Lung microvascular endothelial cell (primary cell): ENCODE measurements at places on chromosomes 13 and 19. TPM values are rescaled to one million over a fixed set of nuclear protein-coding genes. Genes with fewer than 3 reads are reported as not detected.
A peak's percentile ranks its signal among the peaks of the same experiment; 100 is the strongest.

Gene ZNF878
- 0.22 and 0.40 TPM in 2 replicates for total RNA-seq

DNA sequence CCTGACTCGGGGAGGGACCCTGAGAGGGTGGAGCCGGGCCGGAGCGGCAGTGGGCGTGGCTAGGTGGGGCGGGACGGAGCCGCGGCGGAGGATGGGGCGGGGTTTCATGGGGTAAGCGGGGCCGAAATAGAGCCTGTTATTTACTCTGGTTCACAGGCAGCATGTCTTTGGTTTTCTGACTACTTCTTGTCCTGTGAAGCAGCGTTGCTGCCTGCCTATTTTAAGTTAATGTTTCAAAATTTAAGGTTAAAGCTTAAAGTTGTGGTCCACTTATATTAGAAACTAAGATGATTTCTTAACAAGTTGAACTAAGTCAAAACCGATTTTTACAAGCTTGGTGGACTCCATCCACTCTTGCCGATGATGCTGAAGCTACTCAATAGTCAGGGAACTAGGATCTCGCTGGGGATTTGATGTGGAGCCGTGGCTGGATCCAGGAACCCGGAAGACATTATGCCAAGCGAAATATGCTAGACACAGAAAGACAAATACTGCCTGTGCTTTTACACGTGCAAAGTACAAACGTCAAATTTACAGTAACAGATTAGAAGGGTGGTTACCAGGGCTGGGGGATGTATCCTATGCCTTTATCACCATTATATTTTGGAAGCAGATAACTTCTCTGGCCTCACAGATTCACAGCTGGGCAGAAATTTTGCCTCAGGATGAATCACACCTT lies 433 bp upstream of the ZNF616 start:
- DNase-seq: no peak

GRCh38 chr19:47682939-47683338 lies 30.3 kb upstream of the EHD2 start:
- peak; percentile 21 for DNase-seq

GRCh38 chr13:98910501-98910951 lies 67.3 kb downstream of the DOCK9 start:
- peak; percentile 97 for DNase-seq

Gene FLT3LG
- 0.79 and 0.87 TPM in 2 replicates for total RNA-seq

DNA sequence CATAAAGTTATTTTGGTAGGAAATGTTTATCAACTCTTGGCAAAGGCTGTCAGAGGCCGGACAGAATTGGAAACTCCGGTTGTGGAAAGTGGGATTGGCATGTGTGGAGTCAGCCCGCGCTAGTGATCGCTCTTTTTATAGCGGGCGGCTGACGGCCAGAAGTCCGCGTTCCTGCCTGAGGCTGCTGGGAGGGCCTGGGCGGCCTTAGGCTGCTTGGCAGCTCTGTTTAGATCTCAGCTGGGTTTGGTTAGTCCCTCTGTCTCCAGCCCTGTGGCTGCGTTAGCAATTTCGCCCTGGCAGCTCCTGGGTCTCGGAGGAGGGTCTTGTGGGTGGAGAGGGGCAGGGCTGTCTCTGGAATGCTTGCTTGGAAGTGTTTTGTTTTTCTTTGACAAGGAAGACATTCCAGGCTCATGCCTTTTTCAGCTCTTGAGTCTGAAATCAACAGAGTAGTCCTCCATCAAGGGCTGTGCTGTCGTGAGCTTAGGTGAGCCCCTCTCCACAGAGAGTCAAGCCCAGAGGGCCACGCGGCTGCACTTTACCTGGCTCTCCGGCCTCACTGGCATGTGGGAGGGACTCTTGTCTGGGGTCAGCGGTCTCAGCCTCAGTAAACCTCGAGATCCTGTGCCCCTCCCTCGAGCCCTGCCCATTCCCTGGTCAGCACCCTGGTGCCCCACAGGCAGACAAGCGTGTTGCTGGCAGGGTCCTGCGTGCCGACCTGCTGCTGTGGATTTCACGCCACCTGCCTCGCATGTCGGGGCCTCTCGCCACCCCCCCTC lies 22.5 kb downstream of the DOT1L start:
- DNase-seq: peak; percentile 95

Gene FOXA3
- under 0.01 TPM in 2 replicates for total RNA-seq

Gene KLF5
- 0.44 and 1.8 TPM in 2 replicates for total RNA-seq

DNA sequence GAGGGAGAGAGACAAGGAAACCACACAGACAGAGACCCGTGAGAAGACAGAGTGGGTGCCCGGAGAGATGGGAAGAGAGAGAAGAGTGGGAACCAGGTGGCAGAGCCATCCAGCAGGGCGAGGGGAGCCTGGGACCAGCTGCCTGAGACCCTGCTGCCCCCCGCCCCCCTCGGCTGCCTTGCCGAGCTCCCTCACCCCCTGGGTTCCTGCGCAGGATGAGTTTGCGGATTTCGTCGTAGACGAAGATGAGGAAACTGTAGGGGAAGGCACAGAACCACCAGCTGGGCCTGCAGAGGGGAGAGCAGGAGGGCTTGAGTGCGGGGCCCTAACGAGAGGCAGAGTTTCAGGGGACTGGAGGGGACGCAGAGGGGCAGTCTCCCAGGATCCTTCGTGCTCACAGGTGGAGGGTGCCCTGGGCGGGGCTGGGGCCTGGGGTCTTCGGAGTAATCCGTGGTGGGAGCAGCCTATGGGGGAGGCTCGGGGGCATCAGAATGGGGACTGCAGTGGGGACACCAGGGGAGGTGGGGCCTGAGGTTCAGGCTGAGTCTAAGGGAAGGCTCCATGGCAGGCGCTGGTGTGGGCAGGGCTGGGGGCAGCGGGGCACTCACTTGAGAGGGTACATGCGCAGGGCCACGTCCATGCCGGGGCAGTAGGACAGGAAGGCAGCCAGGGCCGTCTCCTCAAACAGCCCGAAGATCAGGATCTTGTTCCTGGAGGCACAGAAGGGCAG lies 8.1 kb upstream of the RABAC1 start:
- DNase-seq: no peak

Gene ELANE
- not detected in 2 replicates for total RNA-seq

Gene HSH2D
- not detected in 2 replicates for total RNA-seq

DNA sequence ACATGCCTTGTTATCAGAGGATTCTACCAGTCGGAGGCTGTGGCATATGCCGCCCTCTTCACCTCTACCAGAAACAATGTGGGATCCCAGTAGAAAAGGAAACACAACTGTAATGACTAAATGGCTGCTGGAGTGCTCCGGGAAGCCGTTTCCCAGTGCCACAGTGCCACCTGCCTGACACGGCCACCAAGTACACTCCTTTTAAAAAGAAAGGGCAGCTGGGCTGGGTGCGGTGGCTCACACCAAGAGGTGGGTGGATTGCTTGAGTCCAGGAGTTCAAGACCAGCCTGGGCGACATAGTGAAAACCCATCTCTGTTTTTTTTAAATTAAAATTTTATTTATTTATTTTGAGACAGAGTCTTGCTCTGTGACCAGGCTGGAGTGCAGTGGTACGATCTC lies 67.3 kb downstream of the TRPM4 start:
- DNase-seq: peak; percentile 93

GRCh38 chr19:40219721-40220276 lies 1.6 kb upstream of the TTC9B start:
- peak; percentile 74 for DNase-seq

DNA sequence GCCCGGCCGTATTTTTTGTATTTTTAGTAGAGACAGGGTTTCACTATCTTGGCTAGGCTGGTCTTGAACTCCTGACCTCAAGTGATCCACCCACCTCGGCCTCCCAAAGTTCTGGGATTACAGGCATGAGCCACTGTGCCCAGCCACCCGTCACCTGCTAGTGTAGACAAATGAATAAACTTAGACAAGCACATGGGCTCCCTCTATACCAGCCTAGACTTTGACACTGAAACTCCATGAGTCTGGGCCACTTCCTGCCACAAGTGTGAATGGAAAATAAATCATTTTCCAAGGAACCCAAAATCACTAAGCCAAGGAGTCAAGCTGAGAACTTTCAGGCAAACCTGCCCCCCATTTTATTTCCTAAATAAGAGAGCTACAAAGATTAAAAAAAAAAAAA lies 27.0 kb upstream of the TPT1 start:
- no peak for DNase-seq

DNA sequence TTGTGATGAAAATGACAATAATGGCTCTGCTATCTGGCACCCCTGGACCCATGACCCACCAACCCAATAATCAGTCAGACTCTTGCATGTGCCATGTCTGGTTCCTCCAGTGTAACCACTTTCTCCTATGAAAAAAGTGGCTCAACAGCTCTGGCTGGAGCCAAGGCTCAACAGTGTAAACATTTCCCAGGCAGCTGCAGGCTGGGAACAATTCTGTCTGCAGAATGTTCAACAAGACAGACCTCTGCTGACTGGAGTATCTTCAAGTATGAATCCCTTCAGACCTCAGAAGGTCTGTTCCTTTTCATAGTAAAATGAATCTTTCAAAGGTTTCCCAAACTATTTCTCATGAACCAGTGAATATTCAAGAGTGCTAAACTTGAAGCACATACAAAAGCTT lies 410.1 kb upstream of the HTR2A start:
- no peak for DNase-seq

GRCh38 chr19:19591133-19591825 lies 27.2 kb downstream of the PBX4 start:
- no peak for DNase-seq

- DNase-seq: no peak
These were observed 907.9 kb downstream of the PCDH9 start for GRCh38 chr13:66322193-66322740.

- DNase-seq: no peak
These were observed 705.7 kb downstream of the SLITRK5 start for GRCh38 chr13:88376760-88377388.

Gene CBLC
- total RNA-seq: not detected in 2 replicates

- DNase-seq: no peak
These were observed 435.9 kb upstream of the SGCG start for GRCh38 chr13:22744688-22745452.

Gene CYP2S1
- 0.65 TPM in 1 of 2 replicates, not detected in the other for total RNA-seq

- no peak for DNase-seq
These were observed 101.4 kb downstream of the LACC1 start for GRCh38 chr13:43981091-43981490.
